ENCODE measurements at places on chromosomes 13 and 19. TPM values are rescaled to one million over a fixed set of nuclear protein-coding genes. Genes with fewer than 3 reads are reported as not detected.

DNA sequence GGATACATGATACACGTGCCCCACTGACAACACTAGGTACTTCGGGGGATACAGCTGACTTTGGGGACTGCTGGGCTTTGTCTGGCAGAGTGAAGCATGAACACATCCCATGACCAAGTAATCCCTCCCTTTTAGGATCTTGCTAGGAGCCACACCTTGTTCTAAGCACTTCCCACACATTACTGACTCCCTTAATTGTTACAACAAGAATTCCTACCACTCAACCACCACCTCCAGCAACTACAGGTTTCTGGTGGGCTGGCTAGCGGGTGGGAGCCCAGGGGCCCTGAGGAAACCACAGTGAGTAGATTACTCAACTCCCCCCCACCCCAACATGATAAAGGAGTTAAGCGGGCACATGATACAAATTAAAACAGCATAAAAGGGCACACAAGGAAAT lies 7.2 kb upstream of the SLC35E1 start:
- no peak for DNase-seq

Gene KLK14
- total RNA-seq = not detected

DNA sequence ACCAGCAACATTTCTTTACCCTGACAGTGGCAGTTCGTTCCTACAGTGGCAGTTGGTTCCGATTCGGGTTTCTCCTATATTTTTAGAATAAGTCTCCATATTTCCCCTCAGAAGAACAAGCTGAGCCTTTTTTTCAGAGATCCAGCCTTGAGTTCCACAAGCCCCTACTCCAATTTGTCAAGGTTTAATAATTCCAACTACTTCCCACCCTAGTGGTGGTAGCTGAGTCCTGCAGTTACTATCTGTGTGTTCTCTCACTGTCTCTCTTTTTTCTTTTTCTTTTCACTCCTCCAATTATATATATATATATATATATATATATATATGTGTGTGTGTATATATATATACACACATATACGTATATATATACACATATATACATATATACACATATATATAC lies 1347.3 kb downstream of the PCDH9 start:
- no peak for DNase-seq

DNA sequence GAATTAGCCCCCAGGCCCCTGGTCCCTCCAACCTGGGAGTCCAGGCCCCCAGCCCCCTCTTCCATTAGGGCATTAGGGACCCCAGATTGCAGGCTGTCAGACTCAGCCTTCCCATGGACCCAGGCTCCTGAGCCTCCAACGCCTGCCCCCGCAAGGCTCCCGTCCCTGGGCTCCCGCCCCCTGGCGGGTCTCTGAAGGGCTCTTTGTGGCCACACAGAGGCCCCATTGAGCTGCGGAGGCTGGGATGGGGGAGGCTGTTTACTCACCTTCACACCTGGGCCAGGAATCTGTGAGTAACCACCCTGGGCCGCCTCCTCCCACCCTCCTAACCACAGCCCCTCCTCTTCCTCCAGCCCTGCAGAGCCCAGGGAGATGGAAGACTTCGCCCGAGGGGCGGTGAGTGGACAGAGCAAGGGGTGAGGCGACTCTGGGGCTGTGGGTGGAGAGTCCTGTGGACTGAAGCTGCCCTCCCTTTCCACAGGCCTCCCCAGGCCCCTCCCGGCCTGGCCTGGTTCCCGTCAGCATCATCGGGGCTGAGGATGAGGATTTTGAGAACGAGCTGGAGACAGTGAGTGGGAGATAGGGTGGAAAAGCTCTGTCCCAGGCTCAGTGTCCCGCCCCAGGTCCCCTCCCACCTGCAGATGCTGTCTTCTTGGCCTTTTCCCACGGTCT lies 4.9 kb downstream of the ARHGEF1 start:
- peak; percentile 97 for DNase-seq

Gene ABCA7
- 13.5 TPM for total RNA-seq

GRCh38 chr13:41670873-41671443 lies 213.6 kb downstream of the RGCC start:
- DNase-seq = no peak

Gene CEACAM6
- not detected for total RNA-seq

GRCh38 chr13:94169454-94170144 lies 309.9 kb downstream of the DCT start:
- DNase-seq = no peak

- DNase-seq = peak; percentile 30
Observed at GRCh38 chr13:95156208-95156607, 145.0 kb downstream of the ABCC4 start.

Gene ATP4B
- not detected for total RNA-seq

Gene ZNF799
- 6.1 TPM for total RNA-seq

Data from M059J (cell line).